ENCODE measurements at places on chromosomes 1 and 21. TPM values are rescaled to one million over a fixed set of nuclear protein-coding genes. Genes with fewer than 3 reads are reported as not detected.

- DNase-seq: peak; percentile 34
Measured at GRCh38 chr1:37410815-37411214, 63.6 kb upstream of the ZC3H12A start.

GRCh38 chr1:221675880-221676800 is 65.7 kb downstream of the DUSP10 start:
- DNase-seq: no peak

DNA sequence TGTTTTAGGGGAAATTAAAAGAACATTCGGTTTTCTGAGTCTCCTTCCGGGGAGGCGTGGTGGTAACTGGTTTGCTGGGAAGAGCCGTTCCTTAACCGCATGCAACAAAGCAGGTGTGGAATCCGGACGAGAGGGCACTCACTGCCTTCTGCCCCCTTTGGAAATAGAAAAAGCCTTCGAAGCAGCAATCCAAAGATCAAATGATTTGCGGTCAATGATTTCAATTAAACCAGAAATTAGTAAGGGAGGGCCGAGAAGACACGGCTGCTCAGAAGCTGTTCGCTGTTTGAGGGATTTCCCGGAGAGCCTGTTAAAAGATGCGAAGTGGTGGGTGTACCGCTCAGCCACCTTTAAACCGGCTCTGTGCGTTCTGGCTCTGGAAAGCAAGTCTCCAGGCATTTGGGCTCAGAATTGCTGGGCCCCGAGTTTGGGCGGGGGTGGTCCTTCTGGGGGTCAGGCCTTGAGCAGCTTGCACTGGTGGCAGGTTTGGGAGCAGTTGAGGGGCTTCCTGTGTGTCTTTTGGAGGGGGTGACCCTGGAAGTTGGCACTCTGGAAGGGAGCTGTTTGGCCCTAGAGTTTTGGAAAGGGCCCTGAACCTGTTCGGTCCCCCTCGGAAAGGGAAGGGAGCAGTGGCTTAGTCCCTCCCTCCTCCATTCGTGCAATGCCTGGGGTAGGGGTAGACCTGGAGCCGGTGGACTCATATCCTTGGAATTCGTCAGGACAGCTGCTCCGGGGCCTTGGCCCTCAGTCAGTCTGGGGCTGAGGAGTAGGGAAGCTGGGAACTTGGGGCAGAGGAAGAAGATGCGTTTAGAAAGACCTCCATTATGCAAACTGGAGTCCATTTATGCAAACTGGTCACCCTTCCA is 3.1 kb downstream of the SIM2 start:
- DNase-seq: no peak

GRCh38 chr1:193537266-193538002 is 351.0 kb upstream of the B3GALT2 start:
- DNase-seq: no peak

GRCh38 chr1:47587891-47588582 is 150.2 kb downstream of the FOXD2 start:
- peak; percentile 3 for DNase-seq

GRCh38 chr1:24235921-24236788 is 49.1 kb upstream of the IFNLR1 start:
- DNase-seq: peak; percentile 75

DNA sequence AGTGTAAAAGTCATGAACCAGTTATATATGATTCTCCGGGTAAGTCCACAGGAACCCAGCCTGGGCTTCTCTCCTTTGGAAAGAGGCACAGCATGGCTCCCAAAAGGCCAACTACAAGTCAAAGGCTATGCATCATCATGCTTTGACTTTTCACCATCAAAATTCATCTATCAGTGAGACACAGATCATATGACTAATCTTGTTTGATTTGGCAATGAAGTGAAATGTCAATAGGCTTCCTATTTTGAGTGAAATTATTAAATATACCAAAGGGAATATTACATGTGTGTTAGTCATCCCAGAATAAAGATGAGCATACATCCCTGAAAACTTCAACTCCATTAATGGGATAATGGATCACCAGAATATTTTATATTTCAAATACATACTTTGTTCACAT is 83.5 kb upstream of the ADGRL2 start:
- DNase-seq: no peak

- no peak for DNase-seq
Measured at GRCh38 chr1:197973206-197973605, 56.0 kb downstream of the LHX9 start.

DNA sequence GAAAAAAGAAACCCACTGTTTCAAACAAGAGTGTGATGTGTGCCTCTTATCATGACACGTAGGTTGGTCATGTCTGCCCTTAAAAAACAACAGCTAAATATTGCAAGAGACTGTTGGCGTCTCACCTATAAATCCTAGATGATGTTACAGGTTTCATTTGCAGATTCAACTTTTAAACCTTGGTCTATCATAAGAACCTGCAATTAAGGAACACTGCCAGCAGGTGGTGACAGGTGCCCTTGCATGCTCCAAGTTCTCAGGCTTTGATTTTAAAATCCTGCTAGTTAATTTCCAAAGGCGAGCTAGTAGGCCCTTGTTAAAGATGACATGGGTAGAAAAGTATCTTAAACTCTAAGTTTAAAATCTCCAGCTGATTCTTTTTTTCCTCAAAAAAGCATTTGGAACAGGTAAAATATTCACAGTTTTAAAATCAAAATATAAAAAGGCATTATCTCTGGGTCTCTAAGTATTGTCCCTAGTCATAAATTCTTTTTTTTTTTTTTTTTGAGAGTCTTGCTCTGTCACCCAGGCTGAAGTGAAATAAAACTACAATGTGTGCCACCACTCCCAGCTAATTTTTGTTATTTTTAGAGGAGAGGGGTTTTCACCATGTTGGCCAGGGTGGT is 39.1 kb downstream of the CLSTN1 start:
- DNase-seq: peak; percentile 81

GRCh38 chr1:9561429-9561828 is 22.2 kb downstream of the SLC25A33 start:
- peak; percentile 75 for DNase-seq

- no peak for DNase-seq
Measured at GRCh38 chr1:32888134-32888533, 1.8 kb downstream of the HPCA start.

DNA sequence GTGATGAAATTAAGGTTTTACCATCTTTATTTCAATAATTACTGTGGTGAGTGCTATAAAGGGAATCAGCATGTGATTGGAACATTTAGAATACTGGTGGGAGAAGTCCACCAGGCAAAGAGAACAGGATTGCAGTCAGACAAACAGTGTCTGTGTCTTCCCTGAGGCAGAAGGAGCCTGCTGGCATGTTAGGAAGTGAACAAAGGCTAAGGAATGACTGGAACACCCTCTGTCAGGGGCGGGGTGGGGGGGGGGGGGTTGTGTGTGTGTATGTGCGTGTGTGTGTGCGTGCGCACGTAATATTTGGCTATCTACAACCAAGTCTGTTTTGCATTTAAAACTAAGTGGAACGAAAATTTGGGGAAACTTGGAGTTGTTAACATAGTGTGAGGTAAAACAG is 30.2 kb downstream of the SRRM1 start:
- DNase-seq: no peak

- no peak for DNase-seq
Measured at GRCh38 chr1:118925651-118926050, 62.5 kb downstream of the TBX15 start.

GRCh38 chr1:228944296-228944695 is 209.0 kb downstream of the RHOU start:
- DNase-seq: no peak

DNA sequence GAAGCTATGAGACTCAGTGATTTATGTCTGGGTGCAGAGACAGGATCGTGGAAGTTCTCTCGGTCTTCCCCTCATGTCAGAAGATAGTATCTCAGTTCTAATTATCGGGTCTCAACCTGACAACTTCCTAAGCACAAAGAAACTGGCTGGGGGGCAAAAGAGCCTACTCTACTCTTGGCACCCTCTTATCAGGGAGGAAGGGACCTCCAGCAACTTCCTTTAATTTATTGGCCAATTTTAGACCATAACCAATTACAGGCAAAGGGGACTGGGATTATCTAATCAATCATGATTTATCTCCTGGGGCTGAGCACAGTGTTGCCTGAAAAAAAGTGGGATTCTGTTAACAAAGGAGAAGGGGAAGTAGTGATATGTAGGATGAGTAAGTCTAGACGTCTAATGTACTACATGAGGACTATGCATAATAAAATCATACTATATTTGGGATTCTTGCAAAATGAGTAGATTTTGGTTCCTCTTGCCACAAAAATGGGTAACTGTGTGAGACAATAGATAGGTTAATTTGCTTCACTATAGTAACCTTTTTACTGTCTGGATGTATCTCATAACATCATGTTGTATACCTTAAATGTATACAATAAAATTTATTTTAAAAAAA is 98.8 kb downstream of the ZFYVE9 start:
- DNase-seq: no peak

DNA sequence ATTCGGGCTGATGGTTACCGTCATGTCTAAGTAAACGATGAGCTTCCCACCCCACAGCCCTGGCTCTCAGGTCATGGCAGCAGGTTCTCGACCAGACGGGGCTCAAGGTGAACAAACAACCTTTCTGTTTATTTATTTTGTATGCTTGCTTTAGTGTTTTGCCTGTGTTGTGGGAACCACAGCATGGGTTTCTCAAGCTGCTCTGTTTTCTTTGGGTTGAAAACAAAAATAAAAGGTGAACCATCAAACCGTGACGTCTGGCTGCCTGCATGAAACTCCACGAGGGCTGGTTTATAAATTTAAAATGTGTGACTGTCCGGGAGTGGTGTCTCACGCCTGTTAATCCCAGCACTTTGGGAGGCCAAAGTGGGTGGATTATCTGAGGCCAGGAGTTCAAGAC is 28.0 kb downstream of the TMEM51 start:
- DNase-seq: no peak

GRCh38 chr1:116569776-116570357 is 959 bp downstream of the CD58 start:
- peak; percentile 82 for DNase-seq

GRCh38 chr1:167248707-167249642 is 28.3 kb downstream of the POU2F1 start:
- DNase-seq: no peak

DNA sequence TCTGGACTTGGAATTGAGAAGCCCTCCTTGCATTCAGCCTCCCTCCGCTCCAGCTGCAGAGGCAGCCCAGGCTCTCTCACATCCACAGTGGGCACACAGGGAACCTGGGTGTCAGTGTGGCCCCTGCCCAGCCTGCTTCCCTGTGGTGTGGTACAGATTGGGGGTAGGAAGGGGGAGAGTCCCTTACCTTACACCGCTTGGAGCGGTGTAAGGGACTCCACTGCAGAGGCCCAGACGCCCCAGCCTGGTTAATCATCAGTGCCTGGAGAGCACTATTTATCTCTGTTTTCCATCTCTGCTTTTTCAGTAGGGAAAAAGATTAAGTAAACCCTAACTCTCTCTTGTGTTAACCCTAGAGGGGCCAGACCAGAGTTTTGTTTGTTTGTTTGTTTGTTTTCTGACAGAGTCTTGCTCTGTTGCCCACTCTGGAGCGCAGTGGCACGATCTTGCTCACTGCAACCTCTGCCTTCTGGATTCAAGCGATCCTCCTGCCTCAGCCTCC is 803 bp upstream of the RHBG start:
- peak; percentile 59 for DNase-seq

GRCh38 chr1:183209533-183210158 is 23.6 kb downstream of the LAMC2 start:
- DNase-seq: peak; percentile 21

DNA sequence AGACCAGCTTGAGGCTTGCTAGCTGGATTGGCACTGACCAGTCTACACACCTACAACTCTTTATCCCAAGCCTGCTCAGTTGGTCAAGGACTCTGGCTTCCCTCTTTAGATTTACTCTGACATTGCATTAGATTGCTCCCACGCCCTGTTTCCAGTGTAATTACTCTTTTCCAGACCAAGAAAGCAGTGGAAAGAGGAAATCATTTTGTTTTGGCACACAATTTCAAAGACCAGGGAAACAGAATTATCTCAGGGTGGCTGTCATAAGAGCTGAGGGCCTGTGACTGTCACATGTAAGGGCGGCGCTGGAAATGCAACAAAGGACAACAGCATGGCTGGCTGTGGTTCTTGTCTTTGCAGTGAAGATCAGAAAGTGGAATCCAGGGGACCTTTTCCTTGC is 302.7 kb downstream of the HHAT start:
- no peak for DNase-seq

- DNase-seq: no peak
Measured at GRCh38 chr1:173857363-173857917, 10.3 kb downstream of the GAS5 start.

GRCh38 chr1:164783778-164784555 is 225.0 kb downstream of the PBX1 start:
- DNase-seq: no peak

MPZ gene
- polyA plus RNA-seq: 0.67 TPM

TDRD5 gene
- polyA plus RNA-seq: 0.27 TPM

ZNHIT6 gene
- 2.5 TPM for polyA plus RNA-seq

ADAMTSL4 gene
- polyA plus RNA-seq: 13.6 TPM

CLCA2 gene
- 4.7 TPM for polyA plus RNA-seq

ARTN gene
- polyA plus RNA-seq: 0.83 TPM

OR2L3 gene
- not detected for polyA plus RNA-seq

CYP4Z1 gene
- 0.10 TPM for polyA plus RNA-seq

RGL1 gene
- 8.4 TPM for polyA plus RNA-seq

MYOC gene
- polyA plus RNA-seq: 2.0 TPM

TDRD10 gene
- 0.81 TPM for polyA plus RNA-seq

COL9A2 gene
- 2.4 TPM for polyA plus RNA-seq

CDCP2 gene
- not detected for polyA plus RNA-seq

TAF1A gene
- 12.3 TPM for polyA plus RNA-seq

FAF1 gene
- polyA plus RNA-seq: 46.3 TPM

IQGAP3 gene
- polyA plus RNA-seq: 0.54 TPM

ARL8A gene
- polyA plus RNA-seq: 23.0 TPM
